Chondrocyte (in vitro differentiated cells): ENCODE measurements at places on chromosomes 3 and 15. TPM values are rescaled to one million over a fixed set of nuclear protein-coding genes. Genes with fewer than 3 reads are reported as not detected.

- no peak overlapping the region for H3K4me3 ChIP-seq
- H3K27me3 ChIP-seq = no peaks in the 10 kb centered on the region
- H3K27ac ChIP-seq = no peak overlapping the region
- no peak for DNase-seq
These were observed 36.4 kb upstream of the PARL start for GRCh38 chr3:183921096-183921495.

DNA sequence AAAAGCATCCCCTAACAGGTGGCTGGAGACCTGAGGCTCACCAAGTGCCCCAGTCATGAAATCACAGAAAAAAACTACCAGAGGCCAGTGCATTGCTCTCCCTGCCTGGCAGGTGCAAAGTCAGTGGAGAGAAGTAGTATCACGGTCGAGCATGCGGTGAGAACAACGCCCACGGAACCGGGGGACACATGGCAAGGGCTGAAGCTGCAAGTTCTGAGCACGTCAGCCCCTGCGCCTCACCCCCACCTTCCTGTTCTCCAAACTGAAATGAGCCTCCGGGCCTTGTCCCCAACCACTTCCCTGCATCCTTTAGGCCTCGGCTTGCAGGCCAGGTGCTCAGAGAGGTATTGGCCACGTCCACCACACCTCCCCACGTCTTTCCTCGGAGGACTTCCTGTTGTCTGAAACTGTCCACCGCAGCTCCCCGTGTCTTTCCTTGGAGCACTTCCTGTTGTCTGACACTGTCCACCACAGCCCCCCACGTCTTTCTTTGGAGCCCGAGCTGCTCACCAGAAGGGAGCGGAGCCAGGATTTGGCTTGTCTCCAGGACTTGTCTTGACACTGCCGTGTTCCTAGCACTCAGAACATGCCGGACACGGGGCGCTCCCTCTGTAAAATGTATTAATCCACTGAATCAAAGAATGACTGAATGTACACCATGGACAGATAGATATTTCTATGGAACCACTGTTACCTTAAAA, 43.9 kb downstream of the NSMCE3 start:
- DNase-seq = no peak
- H3K27ac ChIP-seq = no peak overlapping the region
- H3K4me1 ChIP-seq = no peaks in the 10 kb centered on the region
- H3K27me3 ChIP-seq = peaks cover 17% of the 10 kb centered on the region
- H3K36me3 ChIP-seq = no peaks in the 10 kb centered on the region

DNA sequence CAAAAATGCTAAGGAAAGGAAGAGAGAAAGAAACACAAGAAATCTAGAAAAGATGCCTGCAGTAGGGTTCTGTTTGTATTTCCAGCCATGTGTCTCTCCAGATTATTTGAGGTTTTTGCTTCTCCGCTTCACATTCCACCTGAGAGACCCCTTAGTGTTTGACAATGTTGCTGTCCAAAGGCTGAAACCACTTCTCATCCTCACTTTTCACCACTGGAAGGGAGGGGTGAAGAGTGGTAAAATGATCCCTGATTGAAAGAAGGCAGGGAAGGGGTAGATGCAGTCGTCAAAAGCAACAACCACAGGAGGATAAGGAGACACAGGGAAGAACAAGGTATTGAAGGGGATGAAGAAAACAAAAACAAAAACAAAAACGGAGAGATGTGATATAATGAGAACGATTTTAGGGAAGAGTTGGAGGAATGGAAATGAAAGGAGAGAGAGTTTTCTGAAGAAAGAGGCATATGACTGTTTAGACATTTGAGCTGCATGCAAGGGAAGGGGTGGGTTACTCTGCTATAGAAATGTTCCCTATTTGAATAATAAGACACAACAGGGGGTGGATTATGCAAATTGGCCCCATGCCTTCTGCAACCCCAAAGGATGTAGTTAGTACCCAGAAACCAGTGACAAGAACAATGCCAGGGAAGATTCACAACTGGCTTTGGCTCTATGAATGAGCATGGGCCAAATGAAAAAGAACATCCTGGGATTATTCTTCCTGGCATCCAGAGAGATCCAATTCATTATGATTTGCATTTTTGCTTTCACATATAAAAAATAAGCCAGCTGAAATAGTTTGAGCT, 235.9 kb downstream of the GAP43 start:
- H3K4me1 ChIP-seq = no peaks in the 10 kb centered on the region
- no peaks in the 10 kb centered on the region for H3K36me3 ChIP-seq
- H3K4me3 ChIP-seq = no peak overlapping the region
- no peak overlapping the region for H3K27ac ChIP-seq
- no peak for DNase-seq
- no peaks in the 10 kb centered on the region for H3K27me3 ChIP-seq

DNA sequence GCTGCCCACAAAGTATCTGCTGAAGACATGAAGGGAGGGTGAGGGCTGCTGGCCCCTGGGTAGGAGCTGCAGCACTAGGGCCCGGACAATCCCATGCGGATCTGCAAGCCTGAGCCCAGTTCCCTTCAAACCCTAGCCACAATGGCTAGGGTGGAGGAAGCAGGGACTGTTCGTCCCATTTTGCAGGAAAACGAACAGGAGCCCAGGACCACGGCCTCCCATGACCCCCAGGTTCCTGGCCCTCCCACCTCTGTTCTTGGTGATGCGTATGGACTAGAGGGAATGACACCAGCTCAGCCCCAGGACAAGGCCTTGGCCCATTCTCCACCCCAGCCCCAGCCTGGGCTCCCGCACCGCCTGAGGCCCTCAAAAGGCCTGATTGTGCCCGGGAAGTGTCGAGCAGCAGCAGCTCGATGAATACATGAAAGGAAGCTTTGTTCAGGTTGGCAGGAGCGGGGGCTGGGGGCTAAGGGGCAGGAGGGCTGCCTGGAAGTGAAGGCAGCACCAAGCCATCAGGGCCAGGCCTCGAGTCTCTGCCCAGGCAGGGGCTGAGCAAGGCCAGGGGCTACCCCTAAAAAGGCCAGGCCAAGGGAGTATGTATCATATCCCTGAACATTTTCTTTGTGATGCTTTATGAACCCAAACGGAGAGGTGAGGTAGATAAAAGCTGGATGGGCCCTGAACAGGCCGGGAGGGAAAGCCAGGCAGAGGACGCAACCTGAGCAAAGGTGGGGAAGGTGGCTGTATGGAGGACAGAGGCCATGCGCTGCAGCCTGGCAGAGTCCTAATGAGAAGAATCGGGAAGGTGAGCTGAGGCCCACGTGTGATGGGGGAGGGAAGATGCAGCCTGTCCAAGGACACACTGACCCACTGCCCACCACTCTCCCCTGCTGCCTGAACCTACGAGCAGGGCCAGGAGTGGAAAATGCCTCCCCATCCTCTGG, 12.2 kb downstream of the SEMA7A start:
- peak overlapping the region; percentile 45 for H3K27ac ChIP-seq
- H3K36me3 ChIP-seq = no peaks in the 10 kb centered on the region
- H3K27me3 ChIP-seq = no peaks in the 10 kb centered on the region
- no peak for DNase-seq
- H3K4me1 ChIP-seq = peaks cover 32% of the 10 kb centered on the region

DNA sequence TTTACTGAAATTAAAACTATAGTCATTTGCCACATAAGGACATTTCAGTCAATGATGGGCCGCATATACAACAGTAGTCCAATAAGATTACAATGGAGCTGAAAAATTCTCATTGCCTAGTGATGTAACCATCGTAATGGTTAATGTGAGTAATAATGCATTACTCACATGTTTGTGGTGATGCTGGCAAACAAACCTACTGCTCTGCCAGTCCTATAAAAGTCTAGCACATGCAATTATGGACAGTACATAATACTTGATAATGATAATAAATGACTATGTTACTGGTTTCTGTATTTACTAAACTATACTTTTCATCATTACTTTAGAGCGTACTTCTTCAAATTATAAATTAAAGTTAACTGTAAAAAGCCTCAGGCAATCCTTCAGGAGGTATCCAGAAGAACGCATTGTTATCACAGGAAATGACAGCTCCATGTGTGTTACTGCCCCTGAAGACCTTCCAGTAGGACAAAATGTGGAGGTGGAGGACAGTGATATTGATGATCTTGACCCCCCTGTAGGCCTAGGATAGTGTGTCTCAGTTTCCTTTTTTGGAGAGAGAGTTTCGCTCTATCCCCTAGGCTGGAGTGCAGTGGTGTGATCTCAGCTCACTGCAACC, 102.7 kb downstream of the ATP1B3 start:
- no peak overlapping the region for H3K4me3 ChIP-seq
- H3K27ac ChIP-seq = no peak overlapping the region
- no peaks in the 10 kb centered on the region for H3K4me1 ChIP-seq
- no peaks in the 10 kb centered on the region for H3K27me3 ChIP-seq

DNA sequence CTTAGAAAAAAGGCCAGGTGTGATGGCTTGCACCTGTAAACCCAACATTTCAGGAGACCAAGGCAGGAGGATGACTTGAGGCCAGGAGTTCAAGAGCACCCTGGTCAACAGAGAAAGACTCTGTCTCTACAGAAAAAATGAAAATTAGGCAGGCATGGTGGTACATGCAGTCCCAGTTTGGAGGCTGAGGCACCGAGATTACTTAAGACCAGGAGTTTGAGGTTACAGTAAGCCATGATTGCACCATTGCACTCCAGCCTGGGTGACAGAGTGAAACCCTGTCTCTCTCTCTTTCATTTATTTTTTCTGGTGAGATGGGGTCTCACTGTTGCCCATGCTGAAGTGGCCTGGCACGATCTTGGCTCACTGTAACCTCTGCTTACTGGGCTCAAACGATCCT, 24.7 kb downstream of the IP6K1 start:
- no peak for DNase-seq
- H3K4me3 ChIP-seq = no peak overlapping the region
- H3K4me1 ChIP-seq = peaks cover 10% of the 10 kb centered on the region
- no peaks in the 10 kb centered on the region for H3K27me3 ChIP-seq
- no peaks in the 10 kb centered on the region for H3K36me3 ChIP-seq

- DNase-seq = no peak
- H3K27ac ChIP-seq = no peak overlapping the region
- no peaks in the 10 kb centered on the region for H3K36me3 ChIP-seq
- H3K27me3 ChIP-seq = no peaks in the 10 kb centered on the region
These were observed 280.6 kb downstream of the ROBO2 start for GRCh38 chr3:77320514-77320913.

DNA sequence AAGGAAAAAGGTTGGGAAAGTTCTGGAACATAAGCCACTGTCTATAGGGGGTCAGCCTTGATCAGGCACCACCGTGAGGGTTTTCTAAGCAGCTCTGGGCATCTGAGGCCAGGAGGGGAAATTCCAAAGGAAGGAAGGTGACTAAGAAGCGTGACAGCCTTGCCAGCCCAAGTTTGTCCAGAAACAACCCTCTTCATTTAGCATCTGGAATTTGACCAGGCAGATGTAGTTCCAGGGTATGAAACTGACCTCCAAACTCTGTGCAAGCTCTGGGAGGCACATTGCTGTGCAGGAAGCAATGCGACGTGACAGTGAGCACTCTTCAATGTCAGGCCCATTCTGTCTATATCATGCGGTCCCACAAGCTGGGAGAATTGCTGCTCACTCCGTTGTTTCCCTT, 85.4 kb upstream of the TPM1 start:
- no peak overlapping the region for H3K4me3 ChIP-seq
- no peaks in the 10 kb centered on the region for H3K36me3 ChIP-seq
- peaks cover 27% of the 10 kb centered on the region for H3K4me1 ChIP-seq
- H3K27ac ChIP-seq = peak overlapping the region; percentile 37

GRCh38 chr3:132486099-132486498, 68.8 kb downstream of the DNAJC13 start:
- no peak for DNase-seq
- H3K27ac ChIP-seq = peak overlapping the region; percentile 62
- H3K36me3 ChIP-seq = peaks cover 6% of the 10 kb centered on the region
- peaks cover 17% of the 10 kb centered on the region for H3K4me1 ChIP-seq
- H3K27me3 ChIP-seq = no peaks in the 10 kb centered on the region

DNA sequence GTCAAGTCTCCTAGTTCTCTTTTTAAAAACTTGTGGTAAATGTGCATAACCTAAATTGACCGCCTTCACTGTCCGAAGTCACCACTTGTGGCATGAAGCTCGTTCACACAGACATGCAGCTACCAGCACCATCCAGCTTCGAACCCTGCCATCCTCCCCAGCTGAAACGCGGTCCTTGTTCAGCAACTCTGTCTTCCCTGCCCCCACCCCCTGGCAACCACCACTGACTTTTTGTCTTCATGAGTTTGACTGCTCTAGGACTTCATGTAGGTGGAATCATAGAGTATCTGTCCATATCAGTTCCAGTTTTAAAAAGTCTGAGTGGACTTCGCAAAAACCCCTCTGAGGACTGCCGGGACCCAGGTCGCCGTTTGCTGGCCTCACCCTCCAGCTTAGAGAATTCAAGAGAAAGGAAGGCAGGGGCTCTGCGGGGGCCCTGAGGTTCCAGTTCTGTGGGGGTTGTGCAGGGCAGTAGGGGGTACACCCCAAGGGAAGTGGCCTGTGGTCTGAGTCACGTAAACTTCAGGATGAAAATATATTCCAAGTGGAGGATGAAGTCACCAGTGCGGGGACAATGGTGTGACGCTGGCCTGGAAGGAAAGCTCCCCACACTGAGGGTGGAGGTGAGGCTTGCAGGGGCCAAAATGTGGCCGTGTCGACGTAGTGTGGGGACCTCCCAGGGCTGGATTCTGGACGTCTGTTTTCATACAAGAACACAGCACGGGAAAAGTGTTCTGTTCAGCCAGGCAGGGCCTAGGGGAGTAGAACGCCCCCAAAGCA, 67.6 kb downstream of the ABTB1 start:
- DNase-seq = no peak
- peaks cover 1% of the 10 kb centered on the region for H3K36me3 ChIP-seq
- H3K4me1 ChIP-seq = peaks cover 67% of the 10 kb centered on the region
- no peaks in the 10 kb centered on the region for H3K27me3 ChIP-seq
- H3K4me3 ChIP-seq = no peak overlapping the region
- no peak overlapping the region for H3K27ac ChIP-seq

- peaks cover 52% of the 10 kb centered on the region for H3K27me3 ChIP-seq
- no peak for DNase-seq
- no peak within 1 kb of the TSS for H3K4me3 ChIP-seq
- H3K36me3 ChIP-seq = peaks cover 3% of the 10 kb centered on the region
- H3K4me1 ChIP-seq = no peaks in the 10 kb centered on the region
These were observed at the start of gene ADGRG7 for GRCh38 chr3:100609305-100609704. Gene ADGRG7, plus strand, starts transcription at chr3:100609601. Its CDS starts 256 bp downstream, at chr3:100609857.

- no peaks in the 10 kb centered on the region for H3K36me3 ChIP-seq
- H3K4me3 ChIP-seq = peak overlapping the region; percentile 82
- peaks cover 39% of the 10 kb centered on the region for H3K4me1 ChIP-seq
- no peaks in the 10 kb centered on the region for H3K27me3 ChIP-seq
- no peak for DNase-seq
These were observed 80.6 kb upstream of the CHD2 start for GRCh38 chr15:92819278-92820235.

Gene ACTC1
- 6.2 to 19.5 TPM (median 7.1 TPM) in 3 replicates for total RNA-seq

Gene TMEM266
- total RNA-seq = 0.20 to 1.1 TPM (median 0.23 TPM) in 3 replicates

Gene CCNB2
- total RNA-seq = 5.3 to 10.4 TPM (median 9.7 TPM) in 3 replicates

Gene GOLGA6D
- 0.15 TPM in 1 of 3 replicates, not detected in the others for total RNA-seq

Gene SPINK8
- total RNA-seq = not detected in 3 replicates

Gene TRPM7
- 34.5 to 41.6 TPM (median 35.8 TPM) in 3 replicates for total RNA-seq

Gene MASP1
- total RNA-seq = 0.34 to 2.0 TPM (median 0.92 TPM) in 3 replicates

Gene ARRDC4
- 4.9 to 20.6 TPM (median 5.5 TPM) in 3 replicates for total RNA-seq

Gene THPO
- not detected in 3 replicates for total RNA-seq

Gene CPB1
- not detected in 3 replicates for total RNA-seq
